ENCODE measurements at places on chromosomes 12 and 14. TPM values are rescaled to one million over a fixed set of nuclear protein-coding genes. Genes with fewer than 3 reads are reported as not detected.
A peak's percentile ranks its signal among the peaks of the same experiment; 100 is the strongest.

The DLGAP5 gene
- polyA plus RNA-seq, result 0.42 TPM

The SLC25A21 gene
- not detected for polyA plus RNA-seq

The KRT81 gene
- polyA plus RNA-seq, result 2.2 TPM

The MIA2 gene
- polyA plus RNA-seq, result 14.1 TPM

The PMCH gene
- not detected for polyA plus RNA-seq

- peaks cover 7% of the 10 kb centered on the region for H3K4me1 ChIP-seq
- no peak overlapping the region for H3K4me3 ChIP-seq
- no peak for DNase-seq
- H3K27ac ChIP-seq, result no peak overlapping the region
Measured at GRCh38 chr14:92950773-92951172, 27.8 kb downstream of the CHGA start.

GRCh38 chr14:58713677-58714076, 75.9 kb downstream of the DACT1 start:
- no peak overlapping the region for H3K4me3 ChIP-seq
- no peaks in the 10 kb centered on the region for H3K4me1 ChIP-seq
- no peaks in the 10 kb centered on the region for H3K27me3 ChIP-seq
- no peaks in the 10 kb centered on the region for H3K36me3 ChIP-seq
- no peak for DNase-seq
- no peak overlapping the region for H3K27ac ChIP-seq

- DNase-seq, result no peak
- H3K4me3 ChIP-seq, result no peak overlapping the region
- no peaks in the 10 kb centered on the region for H3K36me3 ChIP-seq
- H3K27me3 ChIP-seq, result no peaks in the 10 kb centered on the region
- H3K4me1 ChIP-seq, result no peaks in the 10 kb centered on the region
Measured at GRCh38 chr12:85550924-85551323, 270.9 kb downstream of the ALX1 start.

- DNase-seq, result no peak
Measured at GRCh38 chr14:29759521-29760340, 167.9 kb downstream of the PRKD1 start.

GRCh38 chr12:132558042-132558856, 52.1 kb downstream of the LRCOL1 start:
- no peak overlapping the region for H3K27ac ChIP-seq
- H3K36me3 ChIP-seq, result peaks cover 4% of the 10 kb centered on the region
- peak overlapping the region; percentile 76 for H3K4me3 ChIP-seq

- no peak overlapping the region for H3K27ac ChIP-seq
- H3K4me3 ChIP-seq, result no peak overlapping the region
- H3K4me1 ChIP-seq, result peaks cover 11% of the 10 kb centered on the region
- no peaks in the 10 kb centered on the region for H3K27me3 ChIP-seq
- no peaks in the 10 kb centered on the region for H3K36me3 ChIP-seq
Measured at GRCh38 chr14:52042371-52043289, 26.2 kb downstream of the NID2 start.

GRCh38 chr14:104239185-104239775, 100.9 kb downstream of the KIF26A start:
- H3K4me1 ChIP-seq, result no peaks in the 10 kb centered on the region
- no peak overlapping the region for H3K27ac ChIP-seq
- H3K27me3 ChIP-seq, result peaks cover 3% of the 10 kb centered on the region
- no peak for DNase-seq
- no peaks in the 10 kb centered on the region for H3K36me3 ChIP-seq

- no peak overlapping the region for H3K4me3 ChIP-seq
- no peak overlapping the region for H3K27ac ChIP-seq
- H3K27me3 ChIP-seq, result peaks cover 21% of the 10 kb centered on the region
- no peaks in the 10 kb centered on the region for H3K36me3 ChIP-seq
- no peak for DNase-seq
Measured at GRCh38 chr14:61563162-61563511, 132.2 kb upstream of the HIF1A start.

Measured in immature natural killer cell (primary cell).